ENCODE measurements at places on chromosomes 3 and 15.

- DNase-seq = no peak
Measured at GRCh38 chr3:100151024-100151707, 36.9 kb upstream of the FILIP1L start.

DNA sequence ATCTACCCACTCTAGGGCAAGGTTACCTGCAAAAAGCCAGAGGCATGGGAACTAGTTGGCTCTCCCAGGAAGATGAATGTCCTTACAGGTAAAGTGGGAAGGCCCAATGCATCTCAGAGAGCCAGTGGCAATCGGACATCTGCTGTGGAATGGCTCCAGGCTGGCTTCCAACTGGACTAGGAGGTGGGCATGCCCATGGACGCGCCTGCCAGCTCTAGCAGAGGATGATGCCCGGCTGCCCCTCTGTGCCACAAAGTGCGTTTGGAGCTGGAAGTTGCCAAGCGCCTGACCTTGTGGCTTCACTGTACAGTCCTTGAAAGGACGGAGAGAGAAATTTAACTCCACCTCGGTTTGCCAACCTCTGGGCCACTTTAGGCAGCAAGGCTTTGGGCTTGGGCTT lies 84.4 kb downstream of the NR2F2 start:
- DNase-seq = no peak

- no peak for DNase-seq
Measured at GRCh38 chr3:195061756-195062655, 209.0 kb downstream of the XXYLT1 start.

- no peak for DNase-seq
Measured at GRCh38 chr3:185322101-185322719, 40.7 kb upstream of the MAP3K13 start.

DNA sequence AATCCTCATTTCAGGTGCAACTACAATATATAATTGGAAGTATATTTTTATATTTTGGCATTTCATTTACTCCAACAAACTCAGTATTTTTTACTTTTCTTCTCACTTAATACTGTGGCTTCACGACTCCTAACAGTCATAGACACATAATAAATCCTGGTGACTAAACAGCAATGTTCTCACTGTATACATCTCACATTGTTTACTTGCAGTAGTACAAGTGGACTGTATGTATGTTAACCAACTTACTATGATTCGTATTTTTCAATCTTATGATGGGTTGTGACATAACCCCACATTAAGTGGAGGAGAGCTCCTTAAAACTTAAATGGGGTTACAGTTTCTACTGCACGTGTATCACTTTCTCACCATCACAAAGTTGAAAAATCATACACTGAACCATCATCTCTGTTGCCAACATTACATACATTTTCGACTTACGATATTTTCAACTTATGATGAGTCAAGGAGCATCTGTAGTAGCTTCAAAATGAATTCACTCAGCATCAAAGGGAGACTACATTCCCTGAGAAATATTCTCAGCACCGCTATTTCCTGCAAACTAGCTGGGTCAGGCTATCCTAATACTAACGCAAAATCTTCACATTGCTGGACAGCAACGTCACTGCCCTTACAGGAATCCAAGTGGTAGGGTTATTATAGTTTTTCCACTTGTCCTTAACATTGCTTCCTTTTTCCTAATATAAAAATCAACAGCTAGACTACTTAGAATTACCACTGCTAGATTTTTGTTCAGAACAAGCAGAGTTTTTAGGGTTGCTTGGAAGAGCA lies 7.3 kb downstream of the ADAM10 start:
- no peak for DNase-seq

- no peak for DNase-seq
Measured at GRCh38 chr3:149767720-149768119, 15.4 kb upstream of the COMMD2 start.

GRCh38 chr3:6821411-6821810 lies 39.5 kb upstream of the GRM7 start:
- no peak for DNase-seq

GRCh38 chr15:57036352-57036751 lies 117.9 kb downstream of the TCF12 start:
- no peak for DNase-seq

DNA sequence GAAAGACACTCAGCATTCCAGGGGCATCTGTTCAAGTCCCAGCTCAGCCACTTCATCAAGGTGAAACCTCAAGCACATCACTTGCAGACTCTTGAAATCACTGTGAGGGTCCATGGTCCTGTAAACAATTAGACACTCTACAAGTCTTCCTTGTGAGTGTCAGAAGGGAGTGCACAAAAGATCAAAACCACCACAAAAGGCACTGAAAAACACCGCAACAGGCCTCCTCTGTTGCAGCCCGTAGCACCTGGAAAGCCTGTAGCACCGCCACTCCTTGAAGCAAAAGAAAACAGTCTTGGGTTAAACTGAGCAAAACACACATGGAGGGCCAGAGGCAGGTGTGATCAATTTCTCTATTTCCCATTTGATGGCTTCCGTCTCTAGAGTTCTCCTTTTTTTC lies 63.8 kb upstream of the SNRK start:
- DNase-seq = no peak

GRCh38 chr3:14523792-14524191 lies 16.4 kb downstream of the GRIP2 start:
- peak; percentile 9 for DNase-seq

GRCh38 chr3:38227989-38228388 lies 37.6 kb upstream of the SLC22A13 start:
- DNase-seq = no peak

DNA sequence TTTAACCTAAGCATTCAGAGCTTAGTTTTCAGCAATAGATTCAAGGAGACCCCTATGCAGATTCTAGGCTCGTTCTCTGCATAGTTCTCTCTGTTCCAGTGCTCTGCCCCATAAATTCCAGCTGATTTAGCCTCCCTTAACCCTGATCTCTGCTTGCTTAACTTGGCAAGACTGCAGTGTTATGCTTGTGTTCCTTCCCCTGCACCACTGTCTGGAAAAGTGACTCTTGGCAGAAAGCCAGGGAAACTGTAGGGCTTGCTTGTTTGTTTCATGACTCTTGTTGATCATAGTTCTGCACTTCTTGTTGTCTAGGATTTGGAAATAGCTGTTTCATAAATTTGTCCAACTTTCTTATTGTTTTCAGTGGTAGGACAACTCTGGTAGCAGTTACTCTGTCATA lies 40.1 kb downstream of the ANAPC13 start:
- DNase-seq = no peak

DNA sequence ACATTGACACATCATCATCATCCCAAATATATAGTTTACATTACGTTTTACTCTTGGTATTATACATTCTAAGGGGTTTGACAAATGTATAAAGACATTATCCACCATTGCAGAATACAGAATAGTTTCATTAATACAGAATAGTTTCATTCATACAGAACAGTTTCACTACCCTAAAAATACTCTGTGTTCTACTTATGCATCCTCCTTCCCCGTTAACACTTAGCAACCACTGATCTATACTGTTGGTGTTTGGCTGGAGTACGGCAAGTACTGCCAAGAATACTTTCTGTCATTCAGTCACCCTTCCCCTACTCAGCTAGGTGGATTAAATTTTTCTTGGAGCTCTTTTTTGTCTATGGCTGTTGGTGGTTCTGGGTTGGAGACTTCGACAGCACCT lies 33.4 kb downstream of the LEKR1 start:
- DNase-seq = no peak

DNA sequence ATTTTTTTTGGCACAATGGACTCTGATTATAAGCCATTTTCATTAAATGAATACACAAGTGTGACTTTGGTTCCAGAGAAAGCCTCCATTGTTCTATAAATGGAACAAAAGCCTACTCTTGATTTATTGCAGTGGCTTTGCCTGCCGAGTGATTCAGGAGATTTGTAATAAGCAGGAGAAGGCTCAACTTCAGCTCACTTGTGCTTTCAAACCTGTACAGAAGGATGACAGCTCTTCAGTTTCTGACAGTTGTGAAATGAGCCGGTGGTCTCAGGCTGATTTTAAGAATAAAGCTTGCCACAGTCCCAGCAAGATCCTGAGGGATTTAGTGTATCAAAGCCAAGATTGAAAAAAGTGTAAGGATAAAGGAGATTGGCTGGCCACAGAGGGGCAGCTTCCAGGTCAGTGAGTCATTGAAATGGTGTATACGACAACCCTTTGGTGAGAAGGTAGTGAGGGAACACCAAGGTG lies 438.8 kb upstream of the TGFBR2 start:
- peak; percentile 13 for DNase-seq

GRCh38 chr3:58536501-58537411 lies at the start of gene ACOX2:
Gene ACOX2, minus strand, starts transcription at chr3:58537190. Its CDS starts 2,084 bp downstream, at chr3:58535106.
- no peak for DNase-seq

DNA sequence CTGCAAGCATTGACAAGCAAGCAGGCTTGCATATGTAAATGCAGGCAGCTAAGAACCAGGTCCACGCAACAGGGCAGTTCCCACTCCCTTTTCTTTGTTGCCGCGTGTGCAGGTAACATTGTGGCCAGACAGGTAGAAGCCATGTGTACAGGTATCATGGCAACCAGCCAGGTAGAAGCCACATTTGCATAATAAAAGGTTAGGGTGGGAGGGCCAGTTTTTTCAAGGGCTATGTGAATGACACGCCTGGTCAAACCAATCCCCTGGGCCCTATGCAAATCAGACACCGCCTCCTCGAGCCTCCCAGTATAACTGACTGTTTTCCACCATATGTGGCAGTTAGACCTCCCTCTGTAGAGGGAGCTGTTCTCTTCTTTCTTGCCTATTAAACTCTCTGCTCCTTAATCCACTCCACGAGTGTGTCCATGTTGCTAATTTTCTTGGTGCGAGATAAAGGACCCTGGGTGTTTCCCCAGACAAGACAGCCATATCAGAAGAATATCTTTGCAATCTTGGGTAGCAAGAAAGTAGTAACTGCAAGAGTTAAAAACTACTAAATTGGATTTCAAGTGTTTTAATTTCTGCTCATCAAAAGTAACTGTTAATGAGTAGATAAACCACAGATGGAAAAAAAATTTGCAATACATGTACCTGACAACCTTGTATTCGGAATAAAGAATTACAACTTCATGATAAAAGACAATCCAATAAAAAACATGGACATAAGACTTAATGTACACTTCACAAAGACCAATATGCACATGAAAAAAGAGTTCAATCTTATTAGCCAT lies 21.8 kb downstream of the PCOLCE2 start:
- peak; percentile 10 for DNase-seq

Measured in WERI-Rb-1 (cell line).